ENCODE measurements at places on chromosomes 2 and 18.

GRCh38 chr2:114709936-114710850, 267.8 kb downstream of the DPP10 start:
- no peak for DNase-seq

GRCh38 chr2:75503048-75503607, 57.6 kb downstream of the EVA1A start:
- no peak for DNase-seq

DNA sequence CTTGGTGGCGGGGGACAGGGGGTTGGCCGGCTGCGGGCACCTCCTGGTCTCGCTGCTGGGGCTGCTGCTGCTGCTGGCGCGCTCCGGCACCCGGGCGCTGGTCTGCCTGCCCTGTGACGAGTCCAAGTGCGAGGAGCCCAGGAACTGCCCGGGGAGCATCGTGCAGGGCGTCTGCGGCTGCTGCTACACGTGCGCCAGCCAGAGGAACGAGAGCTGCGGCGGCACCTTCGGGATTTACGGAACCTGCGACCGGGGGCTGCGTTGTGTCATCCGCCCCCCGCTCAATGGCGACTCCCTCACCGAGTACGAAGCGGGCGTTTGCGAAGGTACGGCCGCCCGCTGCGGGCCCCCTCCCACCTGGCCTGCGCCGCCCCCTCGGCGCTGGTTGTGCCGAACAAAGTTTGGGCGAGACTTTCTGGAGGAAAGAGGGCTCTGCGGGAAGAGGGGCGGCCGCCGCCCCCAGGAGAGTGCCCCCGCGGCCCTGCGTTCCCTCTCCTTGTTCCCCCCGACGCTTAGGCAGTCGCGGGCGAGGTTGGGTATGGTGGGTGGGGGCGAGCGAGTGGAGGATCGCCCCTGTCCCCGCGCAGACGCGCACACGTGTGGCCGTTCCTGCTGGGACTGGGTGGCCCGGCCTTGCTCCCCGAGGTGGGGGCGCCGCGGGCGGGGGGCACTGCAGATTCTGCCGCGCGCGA, 866 bp downstream of the CRIM1 start:
- peak; percentile 13 for DNase-seq

GRCh38 chr2:85987266-85988174, 98.7 kb upstream of the ST3GAL5 start:
- DNase-seq = no peak

GRCh38 chr2:11527001-11527400, 6.8 kb upstream of the GREB1 start:
- no peak for DNase-seq

- DNase-seq = no peak
Observed at GRCh38 chr18:58161659-58162058, 117.6 kb downstream of the NEDD4L start.

- no peak for DNase-seq
Observed at GRCh38 chr2:66495788-66496640, 61.1 kb downstream of the MEIS1 start.

- no peak for DNase-seq
Observed at GRCh38 chr2:70895249-70895648, 40.5 kb upstream of the ATP6V1B1 start.

- no peak for DNase-seq
Observed at GRCh38 chr2:45825001-45825651, 173.7 kb downstream of the PRKCE start.

DNA sequence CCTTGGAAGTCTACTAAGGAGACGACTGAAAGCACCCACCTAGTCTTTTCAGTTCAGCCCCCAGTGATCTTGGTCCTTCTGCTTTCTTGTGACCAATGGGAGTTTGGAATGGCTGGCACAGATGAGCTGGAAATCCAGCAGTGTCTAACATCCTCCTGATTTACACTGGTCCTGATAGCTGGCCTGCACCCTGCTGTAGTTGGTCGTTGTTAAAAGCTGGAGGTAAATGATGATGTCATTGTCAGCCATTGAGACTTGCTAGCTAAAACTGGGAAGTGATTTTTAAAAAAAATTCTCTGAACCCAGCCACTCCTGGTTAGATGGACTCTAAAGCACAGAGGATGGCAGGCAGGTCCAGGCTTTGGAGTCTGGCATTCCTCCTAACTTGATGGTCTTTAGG, 19.3 kb downstream of the CCT7 start:
- DNase-seq = no peak

- no peak for DNase-seq
Observed at GRCh38 chr2:88545118-88545517, 82.1 kb downstream of the EIF2AK3 start.

DNA sequence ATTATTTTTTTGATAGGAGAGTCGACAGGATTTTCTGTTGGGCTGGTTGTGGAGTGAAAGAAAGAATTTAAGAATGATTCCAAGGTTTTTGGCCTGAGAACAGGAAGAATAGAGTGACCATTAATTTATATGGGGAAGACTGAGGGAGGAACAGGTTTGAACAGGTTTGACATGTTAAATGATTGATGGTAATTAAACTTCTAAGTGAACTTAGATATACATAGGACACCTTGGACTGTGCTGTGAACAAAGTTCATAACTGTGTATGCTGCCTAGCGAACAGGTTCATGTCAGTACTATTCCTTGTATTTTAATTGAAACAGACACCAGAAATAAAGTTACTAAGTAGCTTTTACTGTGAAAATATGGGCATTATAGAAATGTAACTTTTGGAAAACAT, 212.0 kb downstream of the SPAG16 start:
- no peak for DNase-seq

DNA sequence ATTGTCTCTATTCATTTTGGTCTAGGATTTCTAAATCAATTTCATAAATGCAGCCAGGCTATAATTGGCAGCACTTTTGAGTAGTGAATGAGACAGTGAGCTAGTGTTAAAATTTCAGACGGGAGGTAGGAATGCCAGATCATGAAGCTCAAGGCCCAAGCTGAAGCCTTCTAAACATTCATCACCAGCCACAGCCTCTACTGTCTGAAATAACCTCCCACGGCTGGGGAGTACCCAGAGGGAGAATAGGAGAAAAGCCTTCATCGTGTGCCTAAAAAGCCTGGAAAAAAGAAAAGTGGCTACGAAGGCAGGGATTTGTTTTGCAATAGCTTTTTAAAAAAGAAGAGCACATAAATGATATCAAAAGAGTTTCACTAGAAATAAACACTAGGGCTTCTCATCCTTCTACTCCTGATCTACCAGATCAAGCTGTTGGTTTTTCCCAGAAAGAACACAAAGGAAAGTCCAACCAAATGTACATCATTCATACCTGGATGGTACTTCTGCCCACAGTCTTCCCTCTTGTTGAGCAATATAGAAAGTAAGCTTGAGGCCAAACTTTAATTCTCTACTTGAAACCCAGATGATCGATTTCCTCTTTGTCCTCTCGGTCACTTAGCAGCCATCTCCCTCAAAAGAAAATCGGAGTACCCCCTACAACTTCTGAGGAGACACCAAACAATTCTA, 48.1 kb upstream of the SLC39A10 start:
- no peak for DNase-seq

GRCh38 chr2:231056453-231057416, at the start of gene PSMD1:
Gene PSMD1, plus strand, starts transcription at chr2:231056867. Its CDS starts 159 bp downstream, at chr2:231057026.
- DNase-seq = peak; percentile 86

DNA sequence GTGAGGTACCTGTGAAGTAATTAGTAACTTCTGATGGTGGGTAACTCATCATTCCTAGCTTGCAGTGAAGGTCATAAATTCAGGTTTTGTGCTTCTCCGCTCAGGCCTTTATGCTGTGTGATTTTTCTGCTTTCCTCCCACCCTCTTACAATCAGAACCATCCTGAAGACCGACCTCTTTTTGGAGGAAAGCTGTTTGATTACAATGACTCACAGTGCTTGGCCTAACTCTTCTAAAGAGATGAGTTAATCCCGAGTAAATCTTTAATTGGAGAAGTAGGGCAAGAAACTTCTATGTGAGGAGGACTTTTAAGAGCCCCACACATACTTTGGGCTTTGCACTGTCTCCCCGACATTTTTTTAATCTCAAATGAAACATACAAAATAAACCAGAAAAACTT, 53.1 kb downstream of the TTC27 start:
- DNase-seq = no peak

Data from stimulated activated CD4-positive, alpha-beta T cell treated with anti-CD3 and anti-CD28 coated beads, TNF-alpha, amount 100 ng/mL, for 4 hours (primary cell).